SK-N-SH (cell line): ENCODE measurements at places on chromosomes 1 and 21. TPM values are rescaled to one million over a fixed set of nuclear protein-coding genes. Genes with fewer than 3 reads are reported as not detected.

- no peaks in the 10 kb centered on the region; the same call in 1 of the 2 replicates for H3K4me1 ChIP-seq
- no peak for DNase-seq
- no peaks in the 10 kb centered on the region for H3K27me3 ChIP-seq
- H3K4me3 ChIP-seq: no peak overlapping the region
Observed at GRCh38 chr1:168004531-168004930, 67.7 kb upstream of the MPC2 start.

DNA sequence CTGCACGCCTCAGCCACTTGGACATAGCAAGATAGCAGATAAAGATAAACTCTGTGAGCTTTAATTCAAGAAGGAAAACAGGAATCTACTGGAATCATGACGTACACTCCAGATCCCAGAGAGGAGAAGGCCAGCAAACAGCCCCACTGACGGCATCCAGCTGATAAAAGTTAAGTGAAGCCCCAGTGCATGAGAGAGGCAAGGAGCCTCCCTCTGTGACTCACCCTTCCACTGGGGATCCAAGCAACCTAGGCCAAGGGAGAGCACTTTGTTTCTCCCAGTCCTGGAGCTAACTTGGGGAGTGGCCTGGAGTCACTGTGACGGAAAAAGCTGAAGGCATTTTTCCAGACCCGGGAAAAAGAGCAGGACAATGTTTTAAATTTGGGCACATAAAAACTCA, 270.0 kb downstream of the AKT3 start:
- DNase-seq: no peak
- no peaks in the 10 kb centered on the region for H3K4me1 ChIP-seq
- no peak overlapping the region for H3K4me3 ChIP-seq
- no peaks in the 10 kb centered on the region for H3K36me3 ChIP-seq
- H3K27me3 ChIP-seq: no peaks in the 10 kb centered on the region
- H3K27ac ChIP-seq: no peak overlapping the region

- no peaks in the 10 kb centered on the region for H3K27me3 ChIP-seq
- no peaks in the 10 kb centered on the region; the same call in 1 of the 2 replicates for H3K36me3 ChIP-seq
- H3K4me3 ChIP-seq: peak overlapping the region; percentile 70
Observed at GRCh38 chr1:28518000-28518744, 12.3 kb downstream of the RCC1 start.

GRCh38 chr1:92820551-92820950, 11.3 kb upstream of the RPL5 start:
- no peak overlapping the region for H3K27ac ChIP-seq
- H3K36me3 ChIP-seq: no peaks in the 10 kb centered on the region
- DNase-seq: no peak
- no peaks in the 10 kb centered on the region for H3K27me3 ChIP-seq
- H3K4me3 ChIP-seq: no peak overlapping the region

- no peak overlapping the region for H3K4me3 ChIP-seq
- H3K4me1 ChIP-seq: peaks cover 3% of the 10 kb centered on the region
- DNase-seq: no peak
- H3K36me3 ChIP-seq: peaks cover 41% of the 10 kb centered on the region; the same call in 1 of the 2 replicates
- no peak overlapping the region for H3K27ac ChIP-seq
Observed at GRCh38 chr1:226985839-226986463, 45.9 kb downstream of the COQ8A start.

- no peak for DNase-seq
- H3K27ac ChIP-seq: no peak overlapping the region
- H3K4me3 ChIP-seq: no peak overlapping the region
- H3K36me3 ChIP-seq: no peaks in the 10 kb centered on the region
- H3K4me1 ChIP-seq: peaks cover 9% of the 10 kb centered on the region
Observed at GRCh38 chr1:208923946-208924720, 659.4 kb upstream of the CAMK1G start.

- no peaks in the 10 kb centered on the region for H3K27me3 ChIP-seq
- no peak for DNase-seq
Observed at GRCh38 chr1:3461934-3462275, 7.4 kb downstream of the ARHGEF16 start.

DNA sequence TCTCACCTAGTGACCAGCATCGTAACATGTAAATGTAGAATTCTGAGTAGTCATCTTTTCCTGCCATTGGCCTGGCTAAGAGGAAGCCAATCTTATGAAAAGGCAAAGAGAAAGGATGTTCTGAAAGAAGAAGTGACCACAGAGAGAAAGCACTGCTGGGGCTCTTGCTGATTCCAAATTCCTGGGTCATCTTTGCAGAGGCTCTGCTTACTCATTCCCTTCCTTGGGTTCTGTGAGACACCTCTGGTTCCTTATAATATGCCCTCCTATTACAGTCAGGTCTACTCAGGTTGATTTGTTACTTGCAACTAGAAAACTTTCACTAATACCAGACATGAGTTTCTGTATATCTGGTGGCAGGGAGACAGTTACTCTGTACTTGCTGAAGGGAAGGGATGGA, 198.8 kb upstream of the C8B start:
- H3K4me1 ChIP-seq: no peaks in the 10 kb centered on the region
- H3K27me3 ChIP-seq: no peaks in the 10 kb centered on the region
- no peak overlapping the region for H3K27ac ChIP-seq
- no peak for DNase-seq
- no peak overlapping the region for H3K4me3 ChIP-seq

DNA sequence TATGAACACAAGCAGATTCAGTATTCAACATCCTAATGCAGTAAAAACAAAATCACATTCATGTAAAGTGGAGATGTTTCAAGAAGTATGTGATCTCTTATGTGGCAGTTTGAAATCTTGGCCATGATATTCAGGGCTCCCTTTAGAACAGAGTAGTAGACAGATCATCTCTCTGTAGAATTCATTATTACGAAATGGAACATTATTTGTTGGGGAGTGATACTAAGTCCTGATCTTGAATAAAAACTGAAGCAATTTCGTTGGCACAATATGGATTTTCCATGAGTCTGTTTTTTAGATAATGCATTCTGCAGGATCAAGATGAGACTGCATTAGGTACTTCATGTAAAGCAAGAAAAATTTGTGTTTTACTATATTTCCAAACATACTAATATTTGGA, 264.4 kb upstream of the NRIP1 start:
- H3K4me1 ChIP-seq: no peaks in the 10 kb centered on the region
- H3K4me3 ChIP-seq: no peak overlapping the region
- no peaks in the 10 kb centered on the region for H3K27me3 ChIP-seq

DNA sequence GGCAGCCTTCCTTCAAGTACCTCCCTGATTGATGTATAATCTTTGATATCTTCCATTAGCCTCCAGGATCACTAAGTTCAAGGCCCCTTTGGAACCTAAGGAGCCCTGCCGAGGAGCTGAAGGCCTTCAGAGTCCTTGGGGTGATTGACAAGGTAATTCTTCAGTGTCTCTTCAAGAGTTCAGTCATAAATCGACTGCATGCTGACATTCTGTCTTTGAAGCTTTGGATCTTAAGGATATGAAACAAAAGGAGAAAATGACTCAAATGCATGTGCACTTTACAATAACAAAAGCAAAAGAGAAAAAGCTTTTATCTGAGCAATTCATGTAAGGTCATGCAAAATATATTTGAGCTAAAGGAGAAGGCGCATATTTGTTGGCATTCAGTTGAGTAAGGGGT, 125.3 kb downstream of the RPS6KC1 start:
- no peaks in the 10 kb centered on the region for H3K4me1 ChIP-seq
- no peak for DNase-seq
- H3K4me3 ChIP-seq: no peak overlapping the region
- H3K36me3 ChIP-seq: peaks cover 29% of the 10 kb centered on the region

DNA sequence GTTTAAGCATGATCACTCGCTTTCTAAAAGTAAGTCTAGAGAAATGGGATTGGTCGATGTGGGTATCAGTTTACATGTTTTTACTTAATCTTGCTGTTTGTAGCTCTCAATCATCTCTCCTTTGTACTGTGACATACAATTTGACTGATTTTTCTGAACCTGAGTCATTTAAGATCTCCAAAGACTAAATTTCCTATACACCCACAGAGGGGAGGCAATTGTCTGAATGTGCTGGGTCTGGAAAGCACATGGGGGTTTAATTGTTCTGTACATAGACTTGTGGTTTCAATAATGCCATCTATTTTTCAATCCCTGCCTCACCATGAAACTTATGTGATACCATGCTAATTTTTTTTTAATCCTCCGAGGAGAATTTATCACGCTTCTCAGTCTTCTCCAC, 65.8 kb downstream of the USP25 start:
- DNase-seq: no peak
- H3K36me3 ChIP-seq: peaks cover 18% of the 10 kb centered on the region
- H3K4me1 ChIP-seq: no peaks in the 10 kb centered on the region; the same call in 1 of the 2 replicates
- no peak overlapping the region for H3K27ac ChIP-seq

- no peak for DNase-seq
- H3K27me3 ChIP-seq: no peaks in the 10 kb centered on the region
- H3K27ac ChIP-seq: no peak overlapping the region
Observed at GRCh38 chr21:39456665-39457064, 4.9 kb downstream of the SH3BGR start.

- peaks cover 15% of the 10 kb centered on the region for H3K4me1 ChIP-seq
- no peaks in the 10 kb centered on the region for H3K27me3 ChIP-seq
- peak overlapping the region; percentile 59 for H3K27ac ChIP-seq
- H3K36me3 ChIP-seq: no peaks in the 10 kb centered on the region
Observed at GRCh38 chr1:28915031-28915895, 894 bp downstream of the EPB41 start.

- H3K27ac ChIP-seq: no peak overlapping the region
- H3K4me3 ChIP-seq: no peak overlapping the region
- no peaks in the 10 kb centered on the region for H3K27me3 ChIP-seq
Observed at GRCh38 chr1:44907893-44908292, 64.8 kb upstream of the PTCH2 start.

DNA sequence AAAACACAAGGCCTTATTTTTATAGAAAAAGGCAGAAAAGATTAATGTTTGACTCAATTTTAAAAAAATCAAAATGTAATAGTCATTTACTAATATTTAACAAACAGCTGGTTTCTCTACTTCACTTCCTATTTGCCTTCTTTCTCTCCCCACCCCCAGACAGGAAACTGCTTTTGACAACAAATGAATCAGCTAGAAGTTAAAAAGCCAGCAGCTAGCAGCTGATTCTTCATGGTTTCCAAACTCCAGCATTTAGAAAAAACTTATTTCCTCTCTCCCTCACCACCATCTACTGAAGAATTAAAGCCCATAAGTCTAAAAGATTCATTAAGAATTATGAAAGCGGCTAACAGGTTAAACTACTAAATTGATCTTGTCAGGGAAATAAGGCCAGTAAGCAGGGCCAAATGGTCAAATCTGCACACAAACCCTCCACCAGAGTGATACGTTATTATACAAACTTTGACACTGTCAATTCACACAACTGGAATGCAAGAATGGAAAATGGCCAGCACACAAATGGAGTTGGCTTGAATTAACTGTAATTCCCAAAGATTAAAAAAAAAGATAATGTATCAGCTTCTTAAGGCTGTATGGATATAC, 4.0 kb downstream of the WDR26 start:
- H3K27me3 ChIP-seq: no peaks in the 10 kb centered on the region
- peak overlapping the region; percentile 17 for H3K4me3 ChIP-seq
- no peak for DNase-seq
- H3K36me3 ChIP-seq: peaks cover 59% of the 10 kb centered on the region
- H3K4me1 ChIP-seq: peaks cover 27% of the 10 kb centered on the region

- peaks cover 21% of the 10 kb centered on the region for H3K36me3 ChIP-seq
- peak; percentile 44 for DNase-seq
- peak overlapping the region; percentile 73 for H3K4me3 ChIP-seq
- H3K27ac ChIP-seq: peak overlapping the region; percentile 87
Observed at GRCh38 chr1:40980453-40981121, 1.1 kb downstream of the CTPS1 start.

- H3K27me3 ChIP-seq: no peaks in the 10 kb centered on the region
- no peaks in the 10 kb centered on the region for H3K36me3 ChIP-seq
- DNase-seq: no peak
- H3K4me3 ChIP-seq: peak overlapping the region; percentile 37
- H3K27ac ChIP-seq: no peak overlapping the region
- no peaks in the 10 kb centered on the region; the same call in 1 of the 2 replicates for H3K4me1 ChIP-seq
Observed at GRCh38 chr1:43935711-43936427, 2.3 kb downstream of the ARTN start.

DNA sequence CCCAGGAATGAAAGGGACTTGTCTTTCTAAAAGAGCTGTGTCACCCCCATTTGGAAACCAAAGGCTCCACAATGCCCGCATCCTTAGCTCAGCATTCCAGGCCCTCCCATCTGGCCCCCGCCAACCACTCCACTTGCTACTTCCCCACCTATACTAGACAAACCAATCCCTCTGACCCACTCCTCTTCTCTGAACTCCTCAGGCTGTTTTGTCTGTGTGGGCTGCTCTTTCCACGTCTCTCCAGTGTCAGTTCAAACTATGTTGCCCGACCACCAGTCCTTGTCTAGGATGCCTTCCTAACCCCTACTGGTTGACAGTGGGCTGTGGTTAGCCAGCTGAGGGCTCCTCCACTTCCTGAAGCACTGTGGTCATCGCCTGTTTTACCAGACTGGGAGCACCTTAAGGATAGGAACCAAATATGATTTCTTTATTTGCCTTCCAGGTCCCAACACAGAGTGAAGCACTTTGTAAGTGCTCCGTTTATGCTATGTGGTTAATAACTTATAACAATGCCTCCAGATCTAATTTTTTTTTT, 8.1 kb upstream of the COA7 start:
- DNase-seq: no peak
- no peak overlapping the region for H3K4me3 ChIP-seq
- H3K27me3 ChIP-seq: no peaks in the 10 kb centered on the region
- no peaks in the 10 kb centered on the region for H3K36me3 ChIP-seq
- H3K27ac ChIP-seq: no peak overlapping the region

- H3K4me1 ChIP-seq: no peaks in the 10 kb centered on the region
- no peaks in the 10 kb centered on the region for H3K27me3 ChIP-seq
- H3K36me3 ChIP-seq: no peaks in the 10 kb centered on the region
Observed at GRCh38 chr1:34711485-34711884, 43.4 kb upstream of the GJB5 start.

DNA sequence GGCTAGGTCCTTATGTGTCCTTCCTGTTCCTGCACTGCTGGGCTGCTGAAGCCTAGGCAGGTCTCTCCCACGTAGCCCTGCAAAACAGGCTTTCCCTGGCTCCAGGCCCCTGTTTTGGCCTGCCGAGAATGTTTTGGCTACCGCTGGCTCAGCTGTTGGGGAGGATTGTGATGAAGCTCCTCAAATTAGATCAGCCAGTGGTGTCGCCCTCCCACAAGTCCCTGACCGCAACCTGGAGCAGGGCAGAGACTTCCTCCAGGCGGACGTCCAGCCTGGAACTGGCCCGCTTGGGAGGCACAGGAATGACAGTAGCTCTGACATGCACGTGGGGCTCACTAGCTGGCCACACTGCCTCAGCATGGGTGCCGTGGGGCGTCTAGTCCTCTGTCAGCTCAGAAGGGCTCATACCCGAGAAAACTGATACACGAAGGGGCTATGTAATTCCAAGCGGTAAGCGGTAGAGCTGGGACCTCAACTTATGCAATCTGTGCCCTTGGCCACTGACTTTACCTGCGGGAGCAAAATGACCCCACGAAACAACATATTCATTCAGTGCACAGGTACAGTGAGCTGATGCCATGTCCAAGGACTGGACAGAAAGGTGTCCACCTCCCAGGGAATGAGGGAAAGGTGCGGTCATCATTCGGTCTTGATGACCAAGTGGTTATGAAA, 26.6 kb downstream of the DHRS3 start:
- no peaks in the 10 kb centered on the region for H3K36me3 ChIP-seq
- DNase-seq: no peak
- H3K4me3 ChIP-seq: no peak overlapping the region

KRTAP10-3 gene
- polyA plus RNA-seq: not detected in 2 replicates

SLC44A3 gene
- 2.6 and 4.4 TPM in 2 replicates for polyA plus RNA-seq

ATP6V1G3 gene
- polyA plus RNA-seq: not detected in 2 replicates

SH3GLB1 gene
- polyA plus RNA-seq: 13.2 and 16.3 TPM in 2 replicates

NR5A2 gene
- polyA plus RNA-seq: not detected in 2 replicates

HSD3B1 gene
- polyA plus RNA-seq: not detected in 2 replicates

AMY1A gene
- polyA plus RNA-seq: not detected in 2 replicates

E2F2 gene
- 0.43 and 0.44 TPM in 2 replicates for polyA plus RNA-seq

PTPRC gene
- 0.03 and 0.11 TPM in 2 replicates for polyA plus RNA-seq

MATN1 gene
- polyA plus RNA-seq: 0.15 and 0.23 TPM in 2 replicates

ADORA1 gene
- 3.2 and 4.8 TPM in 2 replicates for polyA plus RNA-seq

SH3D21 gene
- 1.6 and 1.8 TPM in 2 replicates for polyA plus RNA-seq

NBPF10 gene
- polyA plus RNA-seq: 0.66 and 0.88 TPM in 2 replicates

CFAP57 gene
- 0.36 and 0.60 TPM in 2 replicates for polyA plus RNA-seq
